Placental epithelial cell (primary cell): ENCODE measurements at places on chromosomes 13 and 19. TPM values are rescaled to one million over a fixed set of nuclear protein-coding genes. Genes with fewer than 3 reads are reported as not detected.

ZFP28 gene
- total RNA-seq: 5.5 and 9.4 TPM in 2 replicates

LILRA1 gene
- total RNA-seq: under 0.01 TPM in 1 of 2 replicates, not detected in the other

LIM2 gene
- total RNA-seq: not detected in 2 replicates

STAP2 gene
- total RNA-seq: 51.0 and 60.1 TPM in 2 replicates

KLF1 gene
- not detected in 2 replicates for total RNA-seq

VSTM1 gene
- not detected in 2 replicates for total RNA-seq

KCNJ14 gene
- 0.33 and 0.79 TPM in 2 replicates for total RNA-seq

SIGLECL1 gene
- not detected in 2 replicates for total RNA-seq

CD33 gene
- total RNA-seq: not detected in 2 replicates

ZNF582 gene
- total RNA-seq: 3.3 and 3.9 TPM in 2 replicates

RNF225 gene
- 2.8 and 5.5 TPM in 2 replicates for total RNA-seq

SLITRK6 gene
- 155 and 272 TPM in 2 replicates for total RNA-seq

BEST2 gene
- total RNA-seq: not detected in 2 replicates

EFNA2 gene
- 0.39 TPM in 1 of 2 replicates, not detected in the other for total RNA-seq

IGFL1 gene
- not detected in 2 replicates for total RNA-seq

CXCL17 gene
- total RNA-seq: not detected in 2 replicates

INSL3 gene
- total RNA-seq: 0.22 TPM in 1 of 2 replicates, not detected in the other

TEX29 gene
- total RNA-seq: 0.79 TPM in 1 of 2 replicates, not detected in the other

ELSPBP1 gene
- not detected in 2 replicates for total RNA-seq

SUGP2 gene
- 23.9 and 25.7 TPM in 2 replicates for total RNA-seq

GRK1 gene
- under 0.01 TPM in 1 of 2 replicates, not detected in the other for total RNA-seq

KLK5 gene
- not detected in 2 replicates for total RNA-seq

MCEMP1 gene
- not detected in 2 replicates for total RNA-seq

GJB2 gene
- total RNA-seq: not detected in 2 replicates

WASF3 gene
- 6.5 and 6.7 TPM in 2 replicates for total RNA-seq

LRG1 gene
- not detected in 2 replicates for total RNA-seq

INAFM1 gene
- 2.0 and 6.7 TPM in 2 replicates for total RNA-seq

ZNF85 gene
- total RNA-seq: 9.8 TPM in 2 replicates

ELAVL1 gene
- total RNA-seq: 12.2 and 45.8 TPM in 2 replicates

MRPL4 gene
- 31.4 and 53.6 TPM in 2 replicates for total RNA-seq

OR4F17 gene
- not detected in 2 replicates for total RNA-seq

PRTN3 gene
- total RNA-seq: not detected in 2 replicates

NLRP11 gene
- total RNA-seq: not detected in 2 replicates

SMAD9 gene
- 0.11 and 0.39 TPM in 2 replicates for total RNA-seq

TEX26 gene
- not detected in 2 replicates for total RNA-seq

C2CD4C gene
- total RNA-seq: under 0.01 TPM in 2 replicates

SIGLEC5 gene
- total RNA-seq: 1.2 and 2.8 TPM in 2 replicates

CLASRP gene
- total RNA-seq: 23.3 and 23.6 TPM in 2 replicates

DMPK gene
- total RNA-seq: 10.8 and 18.5 TPM in 2 replicates
